ENCODE measurements at places on chromosomes 11 and 22.

DNA sequence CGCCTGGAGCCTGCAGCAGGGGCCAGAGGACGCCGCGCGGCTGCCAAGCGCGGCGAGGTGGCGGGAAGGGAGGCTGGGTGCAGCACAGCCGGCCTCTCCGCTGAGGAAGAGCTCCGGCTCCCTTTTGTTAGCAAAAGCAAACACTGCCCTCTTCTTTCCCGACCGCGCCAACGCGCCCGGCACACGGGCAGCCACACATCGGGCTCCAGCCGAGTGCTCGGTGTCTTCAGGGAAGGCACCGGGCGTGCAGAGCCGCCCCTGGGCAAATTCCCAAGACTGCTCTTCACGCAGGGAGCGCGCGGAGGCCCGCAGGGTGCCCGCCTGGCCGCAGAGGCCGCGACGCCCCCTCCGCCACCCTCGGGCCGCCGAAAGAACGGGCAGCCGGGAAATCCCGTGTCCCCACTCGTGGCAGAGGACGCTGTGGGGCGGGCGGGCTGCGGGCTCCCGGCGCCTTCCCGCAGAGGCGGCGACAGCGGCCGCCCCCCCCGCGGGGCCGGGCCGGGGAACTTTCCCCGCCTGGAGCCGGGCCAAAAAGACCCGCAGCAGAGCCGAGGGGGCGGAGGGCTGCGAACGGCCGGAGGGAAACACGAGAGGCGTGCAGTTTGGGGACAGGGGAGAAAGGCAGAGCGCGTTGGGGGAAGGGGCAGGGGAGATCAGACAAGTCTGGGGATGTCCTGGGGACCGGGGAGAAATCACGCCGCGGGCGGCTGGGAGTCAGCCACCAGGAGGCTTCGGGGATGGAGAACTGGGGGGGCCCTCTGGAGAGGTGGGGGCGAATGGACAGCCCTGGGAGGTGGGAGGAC, 931 bp downstream of the CADM1 start:
- no peak for DNase-seq

- DNase-seq: no peak
Measured at GRCh38 chr11:10899121-10899830, 41.4 kb upstream of the ZBED5 start.

DNA sequence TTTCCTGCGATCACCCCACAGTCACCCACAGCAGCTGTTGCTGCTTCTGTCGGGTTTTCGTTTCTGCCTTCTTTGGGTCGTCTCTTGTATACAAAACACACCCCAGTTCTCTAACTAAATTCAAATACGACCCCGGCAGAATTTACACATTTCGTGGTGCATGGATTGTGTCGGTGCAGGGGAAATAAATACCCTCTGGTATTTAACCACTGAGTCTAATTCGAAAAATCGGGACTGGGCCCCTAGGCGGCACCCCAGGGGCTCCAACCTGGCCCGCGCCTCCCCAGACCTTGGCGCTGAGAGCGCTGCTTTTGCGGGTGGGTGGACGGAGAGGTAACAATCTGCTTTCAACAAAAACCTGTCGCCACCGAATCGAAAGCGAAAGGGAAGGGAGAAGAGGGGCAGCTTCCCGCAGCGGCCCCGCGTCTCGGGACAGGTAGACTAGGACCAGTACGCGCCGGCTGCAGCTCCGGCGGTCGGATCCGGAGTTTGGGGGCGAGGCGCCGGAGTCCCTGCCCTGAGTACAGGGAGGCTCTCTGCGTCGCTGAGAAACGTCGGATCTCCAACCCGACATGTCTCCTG, 4.4 kb downstream of the ALX4 start:
- DNase-seq: no peak

DNA sequence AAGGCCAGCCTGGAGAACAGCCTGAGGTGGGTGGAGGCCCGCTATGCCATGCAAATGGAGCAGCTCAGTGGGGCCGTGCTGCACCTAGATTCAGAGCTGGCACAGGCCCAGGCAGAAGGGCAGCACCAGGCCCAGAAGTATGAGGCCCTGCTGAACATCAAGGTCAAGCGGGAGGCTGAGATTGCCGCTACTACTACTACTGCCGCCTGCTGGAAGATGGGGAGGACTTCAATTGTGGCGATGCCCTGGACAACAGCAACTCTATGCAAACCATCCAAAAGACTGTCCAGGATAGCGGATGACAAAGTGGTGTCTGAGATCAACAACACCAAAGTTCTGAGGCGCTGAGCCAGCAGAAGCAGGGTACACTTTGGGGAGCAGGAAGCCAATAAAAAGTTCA, 3.1 kb upstream of the TMEM218 start:
- DNase-seq: no peak

DNA sequence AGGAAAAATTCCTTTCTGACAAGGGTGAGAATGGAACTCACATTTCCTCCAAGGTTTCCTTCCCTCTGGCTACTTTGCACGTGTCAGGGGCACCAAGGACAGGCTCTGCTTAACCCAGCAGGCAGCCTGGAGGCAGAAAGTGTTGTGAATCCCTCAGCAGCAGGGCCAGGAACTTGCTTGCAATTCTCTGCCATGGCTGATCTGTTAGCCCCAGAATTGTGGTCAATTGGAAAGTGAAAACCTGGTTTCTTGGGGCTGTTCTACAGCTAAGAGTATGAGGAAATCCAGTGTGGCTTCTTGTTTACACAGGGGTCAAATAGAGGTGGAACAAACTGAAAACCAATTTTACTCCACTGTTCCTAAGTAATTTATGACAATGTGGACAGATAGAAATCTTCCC, 38.3 kb upstream of the CEP295 start:
- DNase-seq: no peak
